ENCODE measurements at places on chromosomes 7 and 10.

DNA sequence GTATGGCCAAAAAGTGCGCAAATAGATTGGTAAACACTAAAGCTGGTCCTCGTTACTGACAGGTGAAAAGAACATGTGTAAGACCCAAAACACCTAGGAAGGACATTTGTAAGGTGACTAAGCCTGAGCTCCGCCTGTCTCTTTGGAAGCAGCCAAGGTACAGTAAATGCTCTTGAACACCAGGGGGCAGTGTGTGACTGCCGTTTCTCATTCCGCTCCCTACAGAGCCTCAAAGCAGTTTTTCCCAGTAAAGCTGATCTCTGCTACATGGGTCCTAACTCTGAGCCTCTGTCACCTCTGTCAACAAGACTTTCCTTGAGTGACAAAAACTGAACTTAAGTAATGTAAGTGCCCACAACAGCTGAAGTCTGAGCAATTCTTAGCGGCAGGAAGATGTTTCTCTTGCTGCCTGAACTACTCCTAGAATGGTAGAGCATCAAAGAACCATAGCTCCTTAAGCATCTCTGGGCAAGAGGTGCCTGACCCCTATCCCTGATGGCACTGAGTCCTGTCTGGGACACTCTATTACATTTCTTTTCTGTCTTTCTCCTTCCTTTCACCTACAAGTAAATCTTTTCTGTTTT is 238.0 kb upstream of the INHBA start:
- DNase-seq = no peak

DNA sequence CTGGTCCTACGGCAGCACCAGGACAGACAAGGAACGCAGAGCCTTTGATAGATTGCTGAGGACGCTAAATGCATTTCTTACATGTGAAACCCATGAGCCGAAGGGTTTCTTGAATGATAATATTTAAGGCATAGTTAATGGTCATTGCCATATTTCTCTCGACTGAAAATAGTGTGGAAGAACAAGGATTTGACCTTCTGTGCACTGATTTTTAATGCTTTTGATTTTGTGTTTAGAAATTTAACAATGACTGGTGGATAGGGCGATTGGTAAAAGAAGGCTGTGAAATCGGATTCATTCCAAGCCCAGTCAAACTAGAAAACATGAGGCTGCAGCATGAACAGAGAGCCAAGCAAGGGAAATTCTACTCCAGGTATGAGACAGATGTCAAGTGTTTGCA is 150.8 kb downstream of the NSUN6 start:
- DNase-seq = no peak

- DNase-seq = no peak
Measured at GRCh38 chr7:7696458-7697119, 21.8 kb downstream of the RPA3 start.

- DNase-seq = no peak
Measured at GRCh38 chr7:147858421-147858820, 732.1 kb upstream of the C7orf33 start.

DNA sequence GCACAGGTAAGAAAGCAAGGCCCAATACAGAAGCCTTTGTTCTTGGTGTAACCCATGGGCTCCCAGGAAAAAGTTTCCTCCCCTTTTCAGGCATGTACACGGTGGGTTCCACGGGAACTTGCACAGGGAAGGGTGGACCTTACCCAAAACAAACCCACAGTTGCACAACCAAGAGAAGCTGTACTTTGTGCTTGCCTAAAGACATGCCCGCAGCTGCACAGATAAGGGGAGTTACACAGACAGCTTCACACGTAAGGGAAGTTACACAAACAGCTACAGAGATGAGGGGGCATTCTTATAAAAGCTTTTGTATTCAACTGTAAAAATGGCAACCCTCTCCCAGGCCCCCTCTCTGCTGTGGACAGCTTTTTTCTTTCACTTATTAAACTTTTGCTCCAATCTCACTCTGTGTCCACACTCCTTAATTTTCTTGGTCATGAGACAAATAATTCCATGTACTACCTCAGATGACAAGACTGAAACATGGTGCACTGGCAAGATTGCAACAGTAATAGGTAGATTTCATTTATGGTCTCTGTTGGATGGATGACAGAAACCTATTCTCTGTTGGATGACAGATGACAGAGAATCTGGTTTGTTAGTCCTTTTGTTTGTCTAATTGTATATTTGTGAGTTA is 72.9 kb downstream of the ATE1 start:
- DNase-seq = no peak

- DNase-seq = no peak
Measured at GRCh38 chr10:15015451-15015850, 28.3 kb upstream of the OLAH start.

DNA sequence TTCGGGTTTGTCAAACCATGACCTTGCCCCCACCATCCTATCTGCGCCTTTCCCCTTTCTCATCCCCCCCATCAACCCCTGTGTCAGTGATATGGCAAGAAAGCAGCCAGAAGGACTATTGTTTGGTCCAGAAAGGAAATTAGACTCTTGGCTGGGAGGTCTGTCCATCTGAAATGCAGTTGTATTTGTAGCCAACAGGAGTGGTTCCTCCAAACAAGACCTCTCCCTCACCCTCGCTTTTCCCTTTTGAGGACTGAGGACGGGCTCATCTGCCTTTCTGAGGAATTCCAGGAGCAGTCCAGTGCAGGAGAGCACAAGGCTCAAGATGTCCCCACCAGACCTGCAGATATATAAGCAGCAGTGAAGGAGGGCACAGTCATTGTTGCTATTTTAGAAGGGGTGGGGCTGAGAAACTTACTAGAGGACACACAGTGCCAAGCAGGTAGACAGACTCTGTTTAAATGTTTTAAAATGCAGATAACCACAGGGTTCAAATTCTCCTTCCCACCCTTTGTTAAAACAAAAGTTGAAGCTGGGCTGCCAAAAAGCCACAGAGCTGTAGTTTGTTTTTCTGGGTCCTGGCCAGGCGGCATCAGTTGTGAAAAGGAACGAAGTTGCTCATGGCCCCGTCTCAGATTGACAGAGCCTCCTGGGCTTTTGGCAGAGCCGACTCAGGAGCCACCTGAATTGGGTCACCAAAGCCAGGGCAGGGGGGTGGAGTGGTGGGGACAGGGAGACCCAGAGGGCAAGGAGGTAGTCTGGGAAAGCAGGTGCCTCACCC is 37.3 kb downstream of the CYP17A1 start:
- no peak for DNase-seq

GRCh38 chr10:132249824-132250375 is 57.9 kb downstream of the STK32C start:
- no peak for DNase-seq

DNA sequence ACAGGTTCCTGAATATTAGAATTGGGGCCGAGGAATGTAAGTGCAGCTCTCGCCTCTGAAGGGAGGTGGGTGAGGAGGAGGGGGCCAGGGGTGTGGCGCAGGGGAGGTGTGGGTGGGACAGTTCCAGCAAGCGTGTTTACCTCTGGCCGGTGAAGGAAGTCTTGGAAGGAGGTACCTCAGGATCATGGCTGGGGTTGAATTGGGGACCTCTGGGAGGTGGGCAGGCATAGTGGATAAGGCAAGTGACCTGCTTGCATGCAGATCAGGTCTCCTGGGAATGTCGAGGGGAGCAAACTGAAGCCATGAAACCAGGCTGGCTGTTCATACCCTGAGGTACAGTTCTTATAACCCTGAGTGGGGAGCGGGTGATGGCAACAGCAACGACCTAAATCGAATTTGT is 2.0 kb downstream of the ZNF775 start:
- DNase-seq = no peak

DNA sequence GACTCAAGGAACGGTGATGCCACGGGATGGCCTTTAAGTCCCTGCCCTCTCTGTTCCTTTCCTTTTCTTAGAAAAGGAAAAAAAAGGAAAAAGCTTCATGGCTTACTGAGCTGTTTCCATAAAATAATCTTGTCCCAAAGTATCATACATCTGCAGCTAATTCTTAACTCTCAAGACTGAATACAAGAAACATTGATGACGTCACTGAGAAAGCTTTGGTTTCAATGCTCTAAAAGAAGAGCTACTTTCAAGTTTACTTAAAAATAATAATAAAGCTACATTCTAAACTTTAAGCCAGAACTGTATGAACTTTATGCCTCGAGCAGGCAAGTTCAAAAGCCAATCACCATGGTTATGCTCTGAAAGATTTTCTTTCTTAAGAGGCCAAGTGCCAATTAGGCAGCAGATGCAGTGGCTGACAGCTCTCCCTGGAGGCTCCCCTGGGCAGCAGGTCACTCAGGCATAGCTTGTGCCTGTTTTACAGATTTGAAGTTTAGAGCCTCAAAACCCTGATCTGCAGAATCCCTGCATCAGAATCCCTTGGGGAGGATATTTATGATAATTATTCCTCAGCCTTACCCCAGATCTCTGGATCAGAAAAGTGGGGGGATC is 165.0 kb downstream of the CHN2 start:
- no peak for DNase-seq

- DNase-seq = no peak
Measured at GRCh38 chr10:89679986-89680385, 21.4 kb upstream of the KIF20B start.

DNA sequence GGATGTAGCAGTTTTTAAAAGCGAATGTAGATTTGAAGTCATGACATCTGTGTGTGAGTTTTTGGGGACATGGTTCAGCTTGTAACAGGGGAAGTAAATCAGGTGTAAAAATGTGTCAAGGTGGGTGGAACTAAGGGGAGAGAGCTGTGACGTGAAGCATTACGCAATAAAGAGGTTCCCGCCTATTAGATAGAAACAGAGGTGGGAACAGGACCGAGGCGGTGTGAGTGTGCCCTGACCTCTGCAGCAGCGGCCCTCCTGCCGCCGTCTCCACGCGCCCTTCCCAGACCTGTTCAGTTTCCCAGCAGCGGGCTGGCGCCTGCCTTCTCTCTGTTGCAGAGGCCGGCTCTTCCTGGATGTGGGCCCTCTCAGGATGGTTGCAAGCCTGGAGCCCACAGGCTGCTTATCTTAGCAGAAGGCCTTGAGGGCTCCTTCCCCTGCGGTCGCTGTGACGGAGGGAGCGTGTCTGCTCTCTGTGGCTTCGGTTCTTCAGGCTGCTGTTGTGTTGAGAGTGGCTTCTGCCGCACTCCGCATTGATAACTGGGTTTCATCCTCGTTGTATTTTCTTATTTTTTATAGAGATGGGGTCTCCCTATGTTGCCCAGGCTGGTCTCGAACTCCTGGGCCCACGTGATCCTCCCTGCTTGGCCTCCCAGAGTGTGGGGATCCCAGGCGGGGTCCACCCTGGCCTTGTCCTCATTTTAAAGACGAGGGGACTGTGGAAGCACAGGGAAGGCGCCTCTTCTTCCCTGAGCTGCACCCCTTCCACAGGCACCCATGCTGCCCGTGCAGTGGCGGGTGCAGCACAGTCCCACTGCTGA is 65.0 kb downstream of the DNAJB6 start:
- DNase-seq = no peak

DNA sequence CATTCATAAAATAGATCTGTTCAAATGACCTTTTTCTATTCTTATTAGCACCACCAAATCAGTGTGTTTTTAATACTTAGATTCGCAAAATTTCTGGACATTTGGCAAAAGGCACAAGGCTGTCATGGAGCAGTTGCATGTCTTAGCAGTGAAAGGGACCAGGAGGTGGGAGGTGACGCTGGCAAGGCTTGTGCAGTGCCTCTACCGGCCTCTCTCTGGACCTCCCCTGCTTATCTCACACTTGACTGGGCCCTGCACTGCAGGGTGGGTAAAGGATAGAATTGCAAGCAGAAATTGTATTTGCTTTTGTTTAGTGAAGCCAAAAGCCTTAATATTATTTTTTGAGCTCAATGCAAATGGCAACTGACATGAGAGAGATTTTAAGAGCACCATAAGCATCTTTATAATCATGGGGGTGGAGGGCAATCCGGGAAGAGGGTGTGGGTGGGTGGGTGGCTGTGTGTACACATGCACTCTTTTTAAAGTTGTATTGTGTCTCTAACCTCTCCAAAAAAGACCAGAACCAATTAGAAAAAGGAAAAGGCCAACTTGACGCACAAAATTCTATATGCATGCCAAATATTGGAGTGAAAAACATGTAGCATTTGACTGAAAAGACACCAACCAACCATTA is 106.3 kb downstream of the WNT2 start:
- no peak for DNase-seq

- no peak for DNase-seq
Measured at GRCh38 chr10:76695069-76695468, 942.5 kb downstream of the KCNMA1 start.

DNA sequence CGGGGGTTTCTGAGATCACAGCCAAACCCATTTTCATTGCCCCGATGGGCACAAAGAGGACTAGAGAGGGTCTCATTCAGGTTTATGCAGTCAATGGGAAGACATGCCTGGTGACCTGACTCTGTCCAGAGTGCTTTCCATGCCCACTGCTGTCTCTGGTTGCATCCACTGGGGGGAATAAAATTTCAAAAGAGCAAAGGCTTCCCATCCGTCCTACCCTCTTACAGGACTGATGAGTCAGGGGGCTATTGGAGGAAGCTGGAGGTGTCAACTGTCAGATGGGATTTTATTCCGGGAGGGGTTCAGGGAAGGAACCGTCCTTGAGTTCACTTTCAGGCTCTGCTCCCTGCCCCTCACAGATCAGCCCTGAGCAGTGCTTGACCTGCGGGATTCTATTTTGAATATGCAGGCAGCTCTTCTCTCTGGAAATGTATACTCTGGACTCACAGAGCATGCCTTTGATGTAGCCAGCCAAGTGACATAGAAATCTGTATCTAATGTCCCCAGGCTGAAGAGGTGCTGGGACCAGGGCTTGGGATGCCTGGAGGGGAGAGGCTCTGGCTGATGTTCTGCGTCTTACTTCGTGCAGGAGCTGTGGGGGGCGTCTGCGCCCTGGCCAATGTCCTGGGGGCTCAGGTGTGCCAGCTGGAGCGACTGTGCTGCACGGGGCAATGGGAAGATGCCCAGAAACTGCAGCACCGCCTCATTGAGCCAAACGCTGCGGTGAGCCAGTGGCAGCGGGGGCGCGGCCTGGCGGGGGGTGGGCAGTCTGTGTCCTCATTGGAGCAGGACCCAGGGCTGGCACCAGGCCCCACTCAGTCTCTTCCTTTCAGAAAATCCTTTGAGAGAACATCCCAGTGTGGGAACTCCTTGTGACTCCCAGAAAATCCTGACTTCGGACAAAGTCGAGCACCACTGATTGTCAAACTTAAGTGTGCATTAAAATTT is 12.0 kb downstream of the C10orf62 start:
- DNase-seq = no peak

DNA sequence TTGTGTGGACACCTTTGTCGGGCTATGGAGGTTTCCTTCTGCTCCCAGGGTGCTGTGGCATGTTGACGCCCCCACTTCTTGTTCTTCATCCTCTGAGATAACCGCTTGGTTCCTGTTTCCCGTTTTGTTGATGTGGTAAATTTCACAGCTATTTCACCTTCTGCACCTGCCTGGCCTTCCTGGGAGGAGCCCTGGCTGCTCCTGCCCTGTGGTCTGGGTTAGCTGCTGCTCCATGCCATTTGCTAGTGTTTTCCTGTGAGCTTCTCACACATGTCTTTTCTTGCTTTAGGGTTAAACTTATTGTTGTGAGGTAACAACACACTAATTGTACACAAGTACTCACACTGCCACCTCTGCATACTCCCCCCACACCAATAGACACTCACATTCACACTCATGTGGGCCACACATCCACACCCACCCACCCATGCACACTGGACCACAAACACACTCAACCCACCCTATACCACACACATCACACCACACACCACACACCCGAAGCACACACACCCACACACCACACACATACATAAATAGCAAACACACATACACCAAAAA is 46.5 kb upstream of the MSMB start:
- no peak for DNase-seq
